Left lung (tissue), 14 donors: ENCODE measurements at places on chromosomes 3 and 15.

DNA sequence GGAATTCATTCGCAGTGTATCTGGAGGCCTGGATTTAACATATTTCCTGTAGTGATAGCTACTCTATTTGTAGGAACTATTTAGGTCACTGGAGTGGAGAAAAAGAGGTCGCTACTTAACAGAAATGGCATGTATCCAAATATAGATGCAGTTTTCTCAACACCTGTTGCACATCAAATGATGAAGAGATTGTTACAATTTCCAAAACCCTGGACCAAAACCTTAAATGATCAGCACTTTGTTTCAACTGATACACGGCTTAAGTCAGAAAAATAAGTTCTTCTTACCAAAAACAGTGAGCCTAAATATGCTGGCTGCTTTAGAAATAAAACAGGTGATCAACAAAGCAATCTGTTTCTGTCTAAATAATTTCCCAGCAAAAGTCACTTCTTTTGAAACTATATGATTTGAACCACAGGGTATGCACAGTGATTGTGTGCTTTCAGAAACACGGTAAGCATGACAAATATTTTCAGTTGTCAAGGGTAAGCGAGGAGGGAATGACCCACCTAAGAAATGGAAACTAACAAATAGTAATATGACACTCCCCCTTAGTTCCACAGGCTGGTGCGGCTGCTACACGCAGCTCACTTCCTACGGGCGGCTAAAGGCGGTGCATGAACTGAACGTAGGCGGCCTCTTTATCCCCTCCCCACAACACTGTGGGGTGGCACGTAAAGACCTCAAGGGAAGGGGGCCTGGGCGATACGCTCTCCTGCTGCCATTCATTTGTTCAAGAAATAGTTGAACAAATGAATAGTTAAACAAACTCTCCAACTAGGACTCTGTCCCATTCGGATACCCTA lies 1.1 kb downstream of the EHD4 start:
- peak; percentile 47 for DNase-seq

DNA sequence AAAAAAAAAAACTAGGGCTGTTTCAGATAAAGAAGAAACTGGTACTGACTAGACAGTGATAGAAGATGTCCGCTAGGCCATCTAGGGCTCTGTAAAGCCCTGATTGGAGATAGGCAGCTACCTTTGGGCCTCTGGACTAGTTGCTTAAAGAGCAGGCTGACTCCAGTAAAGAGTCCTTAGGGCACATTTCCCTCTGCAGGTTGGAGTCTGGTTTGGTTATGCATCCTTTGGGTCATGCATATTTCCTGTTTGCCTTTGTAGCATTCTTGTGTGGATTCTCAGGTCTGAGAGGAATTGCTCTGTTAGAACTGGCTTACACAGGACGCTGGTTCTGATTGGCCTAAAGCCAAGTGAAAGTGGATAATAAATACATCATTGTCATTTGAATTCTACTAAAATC lies 165.5 kb upstream of the LRRN1 start:
- DNase-seq, result no peak

DNA sequence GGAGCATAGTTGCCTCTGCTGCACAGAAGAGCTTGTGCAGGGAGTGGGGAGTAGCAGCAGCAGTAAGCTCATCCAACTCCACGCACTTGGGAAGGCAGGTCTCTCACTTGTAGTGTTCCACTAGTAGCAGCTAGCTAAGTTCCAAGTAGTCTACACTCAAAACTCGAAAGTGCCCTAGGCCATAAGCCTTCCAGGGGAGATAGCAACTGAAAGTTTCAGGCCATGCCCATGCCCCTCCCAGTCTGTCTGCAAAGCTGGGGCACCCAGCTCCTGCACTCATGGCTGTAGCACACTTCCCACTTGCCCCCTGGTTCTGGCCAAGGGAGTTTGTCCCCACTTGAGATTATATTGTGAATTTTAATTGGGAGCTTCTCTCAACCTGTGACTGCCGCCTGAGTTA lies 57.5 kb downstream of the MFSD1 start:
- DNase-seq, result no peak

GRCh38 chr3:341998-342397 lies 145.4 kb downstream of the CHL1 start:
- no peak for DNase-seq

DNA sequence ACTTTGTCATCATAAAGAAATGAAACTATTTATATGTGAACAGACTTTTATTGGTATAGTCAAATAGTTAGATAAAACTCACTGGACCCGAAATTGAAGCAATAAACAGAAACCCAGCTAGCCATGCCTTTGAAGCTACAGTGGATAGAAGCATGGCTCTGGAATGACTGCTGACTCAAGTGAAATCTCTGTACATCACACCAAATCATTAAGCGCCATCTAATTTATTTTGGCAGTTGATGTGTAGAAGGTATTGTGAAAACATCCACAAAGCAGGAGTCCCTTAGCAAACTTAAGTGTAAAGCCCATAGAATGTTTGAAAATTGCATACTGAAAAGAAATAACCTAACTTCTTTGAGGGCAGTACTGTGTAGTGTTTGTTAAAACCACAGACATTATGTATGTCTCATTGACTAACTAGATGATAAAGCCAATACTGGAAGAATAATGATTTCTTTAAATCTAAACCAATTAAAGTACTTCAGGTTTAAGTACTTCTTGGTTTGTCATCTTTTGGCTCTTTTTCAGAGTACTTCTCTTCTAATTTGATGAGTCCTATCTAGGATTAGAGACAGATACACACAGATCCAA lies 42.8 kb upstream of the FBXL22 start:
- peak; percentile 10 for DNase-seq

GRCh38 chr3:66561367-66561766 lies 60.5 kb upstream of the LRIG1 start:
- no peak for DNase-seq

- DNase-seq, result no peak
Observed at GRCh38 chr15:90948506-90948905, 6.2 kb upstream of the RCCD1 start.

DNA sequence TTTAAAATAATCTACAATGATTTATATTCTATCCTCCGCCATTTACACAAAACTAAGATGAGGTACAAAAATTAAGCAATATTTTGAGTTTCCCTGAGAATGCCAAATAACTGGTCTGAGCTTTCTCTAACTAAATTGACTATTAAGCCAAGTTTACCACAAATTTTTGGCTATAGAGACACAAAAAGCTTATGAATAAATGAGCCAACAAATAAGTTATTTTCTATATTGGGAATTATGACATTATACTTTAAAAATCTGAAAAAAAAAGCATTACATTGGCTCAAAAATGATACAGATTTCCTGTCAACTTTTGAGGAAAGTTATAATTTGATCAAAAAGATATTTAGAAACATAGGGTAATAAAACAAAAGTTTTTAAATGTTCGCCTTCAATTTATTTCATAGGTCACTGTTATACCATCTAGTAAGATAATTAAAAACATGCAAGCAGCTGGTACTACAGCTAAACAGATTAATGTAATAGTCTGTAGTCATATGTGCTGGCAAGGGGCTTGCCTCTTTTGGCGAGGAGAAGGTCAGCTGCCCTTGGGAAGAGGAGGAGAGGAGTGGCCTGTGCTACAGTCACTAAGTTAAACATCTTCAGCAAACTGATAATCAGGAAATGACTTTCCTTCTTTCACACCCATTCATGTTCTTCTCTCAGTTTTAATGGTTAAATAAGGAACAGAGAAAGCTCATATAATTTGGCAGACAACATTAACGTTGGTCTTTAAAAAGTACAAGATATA lies 318.5 kb downstream of the TBC1D5 start:
- DNase-seq, result no peak

GRCh38 chr3:119309591-119309990 lies 15.4 kb downstream of the ARHGAP31 start:
- DNase-seq, result no peak

GRCh38 chr3:159852821-159853505 lies 135.7 kb upstream of the IL12A start:
- peak; percentile 52 for DNase-seq

- DNase-seq, result no peak
Observed at GRCh38 chr15:63458026-63458425, 46.4 kb upstream of the USP3 start.

DNA sequence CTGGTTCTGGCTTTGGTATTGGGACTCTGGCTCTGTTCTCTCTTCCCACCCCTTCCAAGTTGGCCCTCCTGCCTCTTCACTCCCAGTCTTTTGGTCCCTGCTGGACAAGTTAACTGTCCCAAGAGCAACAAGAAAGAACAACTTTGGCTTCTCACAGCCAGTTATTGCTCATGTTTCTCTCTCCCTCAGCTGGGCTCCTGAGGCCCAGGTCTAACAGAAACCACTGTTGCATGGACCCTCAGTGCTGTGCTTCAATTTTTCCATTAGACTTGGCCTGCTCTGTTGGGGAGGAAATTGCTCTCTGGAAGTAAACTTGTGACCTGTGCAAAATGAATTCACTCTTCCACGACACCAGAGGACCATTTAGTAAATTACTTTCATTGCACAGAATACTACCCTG lies 64.5 kb downstream of the CHST2 start:
- DNase-seq, result no peak

DNA sequence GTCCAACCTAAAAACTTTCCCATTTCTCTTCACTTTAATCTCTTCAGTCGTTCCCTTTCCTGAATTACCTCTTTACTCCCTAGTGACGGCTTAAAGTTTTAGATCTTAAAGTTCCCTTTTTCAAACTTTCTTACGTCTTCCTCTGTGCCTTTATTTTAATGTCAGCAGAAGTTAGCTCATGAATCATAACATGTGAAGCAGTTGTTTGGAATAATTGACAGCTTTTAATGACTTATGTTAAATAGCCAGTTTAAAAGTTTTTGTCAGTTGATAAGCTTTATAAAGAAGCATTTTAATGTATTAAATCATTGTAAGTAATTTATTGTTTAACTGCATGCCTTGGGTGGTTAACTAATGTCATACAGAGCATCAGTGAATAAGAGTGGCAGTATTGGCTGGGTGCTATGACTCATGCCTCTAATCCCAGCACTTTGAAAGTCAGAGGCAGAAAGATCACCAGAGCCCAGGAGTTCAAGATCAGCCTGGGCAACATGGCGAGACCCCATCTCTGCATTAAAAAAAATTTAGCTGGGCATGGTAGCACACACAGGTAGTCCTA lies 33.9 kb downstream of the PIK3CA start:
- DNase-seq, result no peak

DNA sequence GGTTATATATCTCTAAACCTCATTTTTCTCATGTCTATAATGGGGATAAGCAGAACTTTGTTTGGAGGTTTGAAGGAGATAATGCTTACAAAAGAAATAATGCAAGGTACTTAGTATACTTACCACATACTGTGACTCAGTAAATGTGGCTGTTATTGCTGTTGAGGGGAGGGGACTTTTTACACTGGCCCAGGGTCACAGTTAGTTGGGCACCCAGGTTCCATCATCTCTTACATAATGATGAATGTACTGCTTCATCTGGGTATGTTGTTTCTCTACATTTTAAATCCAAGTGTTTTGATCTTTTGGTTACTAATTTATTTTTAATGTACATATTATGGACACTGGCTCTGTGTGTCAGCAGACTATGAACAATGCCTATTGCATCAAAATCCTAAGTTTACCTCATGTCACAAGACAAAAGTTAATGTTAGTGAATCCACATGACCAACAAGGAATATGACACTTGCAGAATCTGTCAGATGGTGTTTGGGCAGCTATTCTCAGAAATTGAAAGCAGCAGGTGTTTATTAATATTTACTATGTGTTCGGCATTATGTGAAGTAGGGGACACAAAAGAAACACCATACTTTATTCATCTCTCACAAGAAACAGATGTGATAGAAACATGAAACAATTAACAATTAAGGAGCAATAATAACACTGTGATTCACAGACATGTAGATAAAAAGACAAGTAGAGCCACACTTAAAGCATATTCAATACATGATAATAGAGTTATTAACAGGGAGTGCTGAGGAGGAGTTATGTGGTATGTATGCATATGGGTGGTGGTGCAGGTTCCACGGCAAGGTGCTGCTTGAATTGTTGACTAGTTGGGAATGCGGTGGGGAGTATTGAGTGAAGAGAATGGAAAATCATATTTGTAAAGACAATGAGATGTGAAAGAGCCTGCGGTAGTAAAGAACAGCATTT lies 109.7 kb downstream of the GALK2 start:
- DNase-seq, result no peak

DNA sequence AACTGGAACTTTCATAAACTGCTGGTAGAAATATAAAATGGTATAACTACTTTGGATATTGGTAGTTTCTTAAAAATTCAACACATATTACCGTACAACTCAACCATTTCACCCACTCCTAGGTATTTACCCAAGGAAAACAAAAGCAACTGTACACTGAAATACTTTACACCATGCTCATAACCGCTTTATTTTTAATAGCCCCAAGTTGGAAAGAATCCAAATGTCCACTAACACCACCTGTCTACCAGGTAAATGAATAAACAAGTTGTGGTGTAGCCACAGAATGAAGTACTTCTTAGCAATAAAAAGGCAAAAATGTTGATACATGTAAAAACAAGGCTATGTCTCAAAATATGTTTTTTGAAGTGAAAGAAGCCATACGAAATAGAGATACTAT lies 215.9 kb upstream of the PEX5L start:
- DNase-seq, result no peak

- DNase-seq, result no peak
Observed at GRCh38 chr3:80159990-80160506, 392.2 kb upstream of the ROBO1 start.

DNA sequence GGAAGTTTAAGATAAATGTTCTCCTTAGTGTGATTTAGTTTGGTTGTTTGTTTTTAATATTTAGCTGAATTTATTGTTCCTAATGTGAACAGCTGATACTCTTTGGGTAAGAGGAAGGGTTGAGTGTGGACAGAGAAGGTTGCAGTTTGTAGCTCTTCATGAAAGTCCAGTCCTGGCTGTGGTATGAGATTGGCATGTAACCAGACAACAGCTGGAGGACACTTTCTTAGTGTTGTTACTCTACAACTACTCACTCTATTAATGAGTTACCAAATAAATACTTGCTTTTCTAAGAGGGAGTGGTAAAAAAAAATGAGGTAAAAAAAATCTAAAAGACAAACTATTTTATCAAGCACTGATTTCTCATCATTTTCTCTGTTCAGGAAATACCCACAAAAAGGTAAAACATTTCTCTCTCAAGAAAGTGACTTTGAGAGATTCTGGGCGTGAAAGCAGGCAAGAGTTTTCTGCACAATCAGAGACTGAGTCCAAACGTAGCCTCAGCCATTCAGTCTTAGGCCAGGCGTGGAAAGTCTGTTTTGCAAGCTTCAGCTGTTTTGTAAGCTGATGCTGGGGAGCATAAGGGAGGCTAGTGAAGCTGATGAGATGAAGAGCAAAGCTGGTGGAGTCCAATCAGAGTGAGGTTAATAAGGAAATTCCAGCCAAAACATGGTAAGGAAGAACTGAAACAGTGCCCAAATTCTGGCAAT lies 138.5 kb upstream of the ARPP21 start:
- DNase-seq, result no peak

- DNase-seq, result no peak
Observed at GRCh38 chr15:66153549-66154415, 99.8 kb downstream of the MEGF11 start.

- DNase-seq, result no peak
Observed at GRCh38 chr3:58041826-58042324, 33.7 kb downstream of the FLNB start.

- no peak for DNase-seq
Observed at GRCh38 chr3:139353920-139354556, 10.2 kb downstream of the MRPS22 start.
